ENCODE measurements at places on chromosomes 1 and 21. TPM values are rescaled to one million over a fixed set of nuclear protein-coding genes. Genes with fewer than 3 reads are reported as not detected.
A peak's percentile ranks its signal among the peaks of the same experiment; 100 is the strongest.

GRCh38 chr1:204871405-204872037 lies 859 bp downstream of the NFASC start:
- DNase-seq: no peak

DNA sequence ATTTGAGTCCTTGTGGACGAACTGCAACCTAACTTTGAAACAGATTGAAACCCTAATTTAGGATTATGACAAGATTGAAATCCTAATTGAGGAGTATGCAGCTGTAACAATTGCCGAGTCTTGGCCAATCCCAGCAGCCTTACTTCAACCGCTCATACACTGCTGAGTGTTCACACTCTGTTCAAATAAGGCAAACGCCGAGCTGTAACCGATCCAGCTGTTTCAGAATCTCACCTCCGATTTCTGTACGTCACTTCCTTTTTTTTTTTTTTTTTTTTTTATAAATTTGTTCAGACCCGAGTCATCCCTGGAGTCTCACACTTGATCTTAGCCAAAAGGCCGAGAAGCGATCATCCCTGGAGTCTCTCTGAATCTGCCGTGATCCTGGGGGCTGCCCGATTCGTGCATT lies 22.3 kb upstream of the ATP5PO start:
- no peak for DNase-seq

- peak; percentile 14 for DNase-seq
Observed at GRCh38 chr1:166165661-166166328, 1.0 kb downstream of the FAM78B start.

GRCh38 chr1:78601068-78601467 lies 19.2 kb upstream of the IFI44L start:
- DNase-seq: no peak

- no peak for DNase-seq
Observed at GRCh38 chr1:2533365-2533764, 3.3 kb upstream of the HES5 start.

SLAMF8 gene
- not detected for total RNA-seq

WDR64 gene
- total RNA-seq: not detected

S100A2 gene
- total RNA-seq: 1.0 TPM
